ENCODE measurements at places on chromosomes 16 and 17.

GRCh38 chr16:57630931-57631845 lies 2.8 kb downstream of the ADGRG1 start:
- DNase-seq: peak; percentile 72

DNA sequence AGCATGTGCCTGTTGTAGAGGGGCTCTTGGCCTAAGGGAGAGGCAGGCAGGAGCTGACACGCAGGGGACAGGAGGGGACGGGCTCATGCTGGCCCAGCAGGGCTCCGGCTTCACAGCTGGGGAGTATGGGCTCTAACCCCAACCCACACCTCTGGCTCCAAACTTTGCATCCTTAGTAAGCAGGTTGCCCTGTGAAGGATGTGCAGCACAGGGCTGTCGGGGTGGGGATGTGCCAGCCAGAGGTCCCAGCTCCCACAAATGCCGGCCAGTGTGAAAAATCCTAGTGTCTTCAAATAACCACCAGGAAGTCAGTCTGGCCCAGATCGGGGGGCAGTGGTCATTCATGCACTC lies 14.0 kb upstream of the FAM83G start:
- no peak for DNase-seq

- DNase-seq: no peak
Observed at GRCh38 chr17:3761918-3762380, 38.2 kb downstream of the HASPIN start.

- no peak for DNase-seq
Observed at GRCh38 chr17:151886-152859, 14.8 kb downstream of the SCGB1C2 start.

GRCh38 chr17:83196024-83196365 lies 116.6 kb downstream of the METRNL start:
- no peak for DNase-seq

GRCh38 chr16:86952769-86953168 lies 364.4 kb downstream of the C16orf95 start:
- no peak for DNase-seq

DNA sequence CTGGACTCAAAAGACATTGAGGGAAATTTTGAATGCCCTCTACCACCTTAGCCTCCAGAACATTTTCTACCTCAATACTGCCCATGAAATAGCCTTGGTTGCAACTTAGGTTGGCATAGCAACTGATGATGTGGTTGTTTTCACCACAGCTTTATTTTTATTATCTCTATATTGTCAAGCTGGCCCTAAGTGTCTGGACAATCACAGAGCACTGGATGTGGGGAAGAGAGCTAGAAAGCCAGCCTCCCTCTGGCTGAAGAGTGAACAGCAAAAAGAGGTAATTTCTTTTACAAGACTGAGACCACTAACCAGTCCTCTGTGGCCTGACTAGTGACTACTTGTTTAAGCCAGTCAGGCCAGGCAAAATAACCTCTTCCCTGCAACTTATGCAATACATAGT lies 159.6 kb downstream of the HS3ST2 start:
- no peak for DNase-seq
